ENCODE measurements at places on chromosomes 3 and 15.
A peak's percentile ranks its signal among the peaks of the same experiment; 100 is the strongest.

- no peak for DNase-seq
These were observed 359 bp downstream of the ARIH1 start for GRCh38 chr15:72474466-72474911.

- no peak for DNase-seq
These were observed 30.1 kb upstream of the ZNF502 start for GRCh38 chr3:44682182-44682896.

DNA sequence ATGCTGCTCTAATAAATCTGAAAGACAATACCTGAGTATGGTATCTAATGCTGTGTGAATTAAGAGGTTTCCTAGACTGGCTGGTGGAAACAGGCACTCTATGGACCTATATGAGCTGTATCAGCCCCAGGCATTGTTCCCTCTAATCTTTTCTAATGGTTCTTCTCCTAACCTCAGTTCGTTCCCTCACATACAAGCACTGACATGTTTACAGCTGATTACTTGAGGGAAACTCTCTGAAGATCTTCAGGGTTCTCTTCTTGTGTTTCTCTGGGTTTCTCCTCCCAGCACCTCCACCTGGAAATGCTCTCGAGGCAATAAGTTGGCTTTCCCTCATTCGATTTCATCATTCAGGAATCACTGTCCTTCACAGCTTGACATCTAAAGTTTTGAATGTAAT, 52.9 kb downstream of the KLF15 start:
- no peak for DNase-seq

GRCh38 chr3:14718539-14718938, 43.6 kb downstream of the C3orf20 start:
- DNase-seq = no peak

DNA sequence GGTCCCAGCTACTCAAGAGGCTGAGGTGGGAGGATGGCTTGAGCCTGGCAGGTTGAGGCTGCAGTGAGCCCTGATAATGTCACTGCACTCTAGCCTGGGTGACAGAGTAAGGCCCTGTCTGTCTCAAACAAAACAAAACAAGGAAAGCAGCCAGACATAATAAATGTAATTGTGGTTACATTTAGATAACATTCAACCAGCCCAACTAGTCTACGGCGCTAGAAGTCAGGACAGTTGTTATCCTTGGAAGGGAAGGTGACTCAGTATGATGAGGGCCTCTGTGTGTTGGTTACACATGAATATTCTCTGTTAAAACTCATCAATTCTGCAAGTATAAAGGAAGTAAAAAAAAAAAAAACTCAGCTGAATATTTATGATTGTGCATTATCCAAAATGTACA, 27.0 kb upstream of the CSPG5 start:
- no peak for DNase-seq

GRCh38 chr3:182794455-182795388, 1.4 kb downstream of the ATP11B start:
- DNase-seq = no peak

DNA sequence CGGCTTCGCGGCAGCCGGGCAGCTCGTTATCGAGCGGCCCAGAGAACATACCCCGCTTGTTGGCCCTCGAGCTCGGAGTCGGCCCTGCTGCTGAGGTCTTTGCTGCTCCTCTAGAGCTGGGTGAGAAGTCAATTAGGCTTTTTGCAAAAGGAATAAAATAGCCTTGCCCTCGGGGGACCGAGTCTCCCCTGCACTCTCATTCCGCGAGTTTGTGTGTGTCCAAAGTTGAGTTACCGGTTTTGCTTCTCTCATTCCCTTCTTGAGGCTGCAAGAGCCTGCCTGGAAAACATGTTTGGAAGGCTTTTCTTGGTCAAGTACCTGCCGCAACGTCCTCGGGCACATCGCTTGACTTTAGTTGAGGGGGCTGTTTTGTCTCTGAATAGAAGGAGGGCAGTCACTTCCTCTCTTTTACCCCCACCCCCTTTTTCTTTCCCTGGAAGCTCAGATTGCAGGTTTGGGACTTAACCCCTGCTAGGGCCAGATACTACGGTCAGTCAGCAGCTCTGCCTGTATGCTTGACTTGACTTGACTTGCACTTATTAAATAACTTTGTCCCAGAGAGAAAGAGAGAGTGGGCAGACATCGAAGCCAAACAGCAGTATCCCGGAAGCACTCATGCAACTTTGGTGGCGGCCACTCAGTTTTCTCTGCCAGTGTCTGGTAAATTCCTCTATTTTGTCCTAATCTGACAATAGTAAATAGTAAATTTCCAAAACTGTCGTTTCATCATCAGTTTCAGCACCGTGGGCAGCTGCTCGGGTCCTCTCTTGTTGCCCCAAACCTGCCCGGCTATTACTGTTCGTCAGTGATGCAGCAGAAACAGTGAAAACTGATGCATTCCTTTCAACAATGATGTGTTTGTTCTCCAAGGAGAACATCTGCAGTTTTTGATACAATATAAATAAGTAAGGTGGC, 609 bp downstream of the RNF13 start:
- DNase-seq = peak; percentile 28

GRCh38 chr3:36244728-36245127, 135.6 kb upstream of the STAC start:
- DNase-seq = no peak

DNA sequence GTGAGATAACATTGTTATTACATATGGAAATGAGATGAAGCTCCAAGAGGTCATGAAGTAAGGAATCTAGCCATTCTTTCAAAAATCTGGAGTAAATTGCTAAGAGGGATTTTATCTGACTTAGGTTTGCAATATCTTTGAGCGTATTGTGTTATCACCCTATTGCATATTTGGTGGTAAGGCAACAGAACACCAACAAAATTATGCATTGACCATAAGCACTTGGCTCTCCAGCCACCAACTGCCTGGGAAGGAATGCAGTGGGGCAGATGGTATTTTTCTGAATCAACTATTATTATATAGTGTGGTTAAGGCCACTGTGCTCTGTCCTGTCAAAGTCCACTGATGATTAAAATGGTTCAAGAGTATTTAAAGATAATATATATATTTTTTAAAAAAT, 287.9 kb upstream of the SEMA6D start:
- DNase-seq = no peak

Data from activated naive CD4-positive, alpha-beta T cell treated with anti-CD3 and anti-CD28 coated beads for 36 hours (primary cell).